DMS 273 treated with DMSO at 0.1 percent for 48 hours (cell line): ENCODE measurements at places on chromosomes 4 and X.

DNA sequence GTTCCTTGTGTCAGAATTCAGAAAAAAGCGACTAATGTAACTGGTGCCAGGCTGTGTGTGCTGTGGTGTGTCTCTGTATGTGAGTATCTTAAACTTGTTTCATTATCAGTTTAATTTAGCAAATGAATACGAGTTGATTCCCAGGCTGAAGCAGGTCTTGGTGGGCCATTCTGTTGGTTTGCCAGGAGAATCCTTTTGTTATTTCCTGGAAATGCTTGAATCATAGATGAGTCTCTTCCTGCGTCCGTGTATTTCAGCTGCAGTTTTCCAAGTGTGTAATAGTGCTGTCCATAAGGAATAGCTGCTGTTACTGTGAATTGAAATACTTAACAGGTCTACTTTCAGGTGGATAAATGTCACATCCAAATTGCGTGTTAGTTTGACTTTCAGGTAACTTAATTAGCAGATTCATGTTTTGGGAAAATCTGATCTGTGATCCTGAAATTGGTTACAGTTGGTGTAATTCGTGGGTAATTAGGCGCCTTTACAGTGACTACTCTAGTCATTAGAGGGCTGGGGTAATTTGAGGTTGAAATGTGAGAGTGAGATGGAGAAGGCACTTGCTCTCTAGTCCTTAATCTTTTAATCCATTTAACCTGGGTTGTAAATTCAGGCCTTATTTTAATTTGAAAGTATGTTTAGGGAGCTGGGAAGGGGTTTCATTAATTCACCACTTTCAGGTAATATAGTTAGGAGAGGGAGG is 23.8 kb downstream of the TMEM131L start:
- no peak for DNase-seq

- no peak for DNase-seq
These were observed 30.7 kb downstream of the MEPE start for GRCh38 chr4:87863486-87863885.

DNA sequence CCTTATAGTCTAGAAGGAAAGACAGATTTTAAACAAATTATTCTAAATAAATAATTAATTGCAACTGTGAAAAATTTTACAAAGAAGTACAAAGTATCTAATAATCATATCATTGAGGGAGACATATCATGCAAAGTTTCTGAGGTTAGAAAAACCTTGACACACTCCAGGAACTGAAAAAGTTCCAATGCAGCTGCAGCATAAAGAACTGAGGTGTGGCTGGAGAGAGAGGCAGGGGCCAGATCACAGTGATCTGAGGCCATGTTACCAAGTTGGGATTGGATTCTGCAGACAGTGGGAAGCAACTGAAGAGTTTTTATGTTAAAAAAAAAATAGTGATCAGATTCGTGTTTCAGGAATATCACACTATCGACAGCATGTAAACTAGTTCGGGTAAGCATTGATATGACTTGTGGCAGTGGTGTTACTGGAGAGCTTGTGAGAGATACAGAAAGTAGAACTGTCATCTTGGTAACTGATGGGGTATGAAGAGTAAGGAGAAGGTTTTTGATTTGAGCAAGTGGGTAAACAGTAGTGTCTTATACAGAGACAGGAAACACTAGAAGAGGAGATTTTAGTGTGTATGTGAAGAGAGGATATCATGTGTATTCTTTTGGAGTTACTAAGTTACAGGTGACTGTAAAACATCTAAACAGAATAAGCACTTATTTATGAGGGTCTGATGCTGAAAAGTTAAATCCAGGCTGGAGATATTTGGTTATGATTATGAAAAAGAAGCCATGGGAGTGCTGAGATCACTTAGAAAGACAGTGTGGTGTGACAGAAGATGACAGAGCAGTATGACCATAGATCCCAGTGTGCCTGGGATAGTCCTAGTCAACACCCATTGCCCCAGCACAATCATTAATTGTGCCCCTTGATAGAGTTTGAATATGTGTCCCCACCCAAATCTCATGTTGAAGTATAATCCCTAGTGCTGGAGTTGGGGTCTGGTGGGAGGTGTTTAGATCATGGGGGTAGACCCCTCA is 15.6 kb upstream of the SPRY1 start:
- no peak for DNase-seq

DNA sequence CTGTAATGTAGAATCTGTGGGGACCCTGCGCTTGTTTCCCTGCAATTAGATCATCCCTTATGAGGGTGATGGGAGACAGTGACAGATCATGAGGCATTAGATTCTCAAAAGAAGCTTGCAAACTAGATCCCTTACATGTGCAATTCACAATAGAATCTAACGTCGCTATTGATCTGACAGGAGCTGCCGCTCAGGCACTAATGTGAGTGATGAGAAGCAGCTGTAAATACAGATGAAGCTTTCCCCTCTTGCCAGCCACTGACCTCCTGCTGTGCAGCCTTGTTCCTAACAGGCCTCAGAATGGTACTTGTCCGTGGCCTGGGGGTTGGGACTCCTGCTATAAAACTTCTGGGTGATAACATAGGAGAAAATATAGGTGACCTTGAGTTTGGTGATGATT is 1076.8 kb downstream of the PDHA2 start:
- no peak for DNase-seq

GRCh38 chr4:185657183-185657582 is 121.9 kb upstream of the PDLIM3 start:
- no peak for DNase-seq
